ENCODE measurements at places on chromosomes 5 and 9.

- DNase-seq = peak; percentile 96
Measured at GRCh38 chr5:169121630-169122420, 179.1 kb downstream of the SLIT3 start.

DNA sequence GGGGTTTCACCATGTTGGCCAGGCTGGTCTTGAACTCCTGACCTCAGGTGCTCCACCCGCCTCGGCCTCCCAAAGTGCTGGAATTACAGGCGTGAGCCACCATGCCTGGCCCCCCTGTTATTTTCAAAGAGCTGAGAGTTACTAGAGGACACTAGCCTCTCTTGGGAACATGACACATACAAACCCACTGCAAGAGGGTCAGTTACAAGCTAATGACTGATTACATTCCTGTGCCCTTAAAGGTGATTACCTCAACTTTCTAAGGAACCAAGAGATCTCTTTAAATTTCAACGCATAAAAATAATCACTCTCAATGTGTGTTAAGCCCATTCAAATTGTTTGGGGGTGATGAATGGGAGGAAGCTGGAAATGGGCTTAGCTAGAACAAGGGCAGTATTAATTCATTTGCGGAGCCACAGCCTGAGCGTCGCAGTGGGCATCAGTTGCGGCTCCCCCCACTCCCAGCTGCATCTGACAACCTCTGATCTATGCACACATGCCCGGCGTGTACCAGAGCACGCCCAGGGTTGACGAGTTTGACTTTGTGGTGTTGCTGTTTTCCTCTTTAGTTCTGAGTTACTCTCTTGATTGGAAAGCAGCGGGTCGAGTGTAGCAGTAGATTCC lies 146.9 kb downstream of the GOLPH3 start:
- DNase-seq = peak; percentile 29

DNA sequence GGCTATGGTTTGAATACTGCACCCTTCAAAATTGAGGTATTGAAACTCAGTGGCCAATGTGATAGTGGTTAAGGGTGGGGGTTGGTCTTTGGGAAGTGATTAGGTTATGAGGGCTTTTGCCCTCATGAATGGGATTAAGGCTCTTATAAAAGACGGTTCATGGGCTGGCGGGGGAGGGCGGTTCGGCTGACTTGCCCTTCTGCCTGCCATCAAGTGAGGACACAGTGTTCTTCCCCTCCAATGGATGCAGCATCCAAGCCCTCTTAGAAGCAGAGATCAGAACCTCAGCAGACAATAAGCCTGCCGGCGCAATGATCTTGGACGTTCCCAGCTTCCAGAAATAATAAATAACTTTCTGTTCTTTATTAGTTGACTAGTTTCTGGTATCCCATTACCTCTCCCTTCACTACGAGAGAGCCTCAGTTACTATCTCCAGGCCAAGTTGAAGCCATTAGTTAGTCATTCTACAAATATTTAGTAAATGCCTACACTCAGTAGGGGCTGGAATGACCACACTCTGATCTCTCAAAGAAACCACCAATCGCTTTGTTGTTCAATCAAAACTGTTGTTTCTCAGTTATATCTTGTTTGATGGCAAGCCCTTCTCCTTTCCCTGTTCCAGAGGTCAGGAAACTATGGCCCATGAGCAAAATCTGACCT lies 219.3 kb downstream of the TSSK1B start:
- DNase-seq = peak; percentile 14

- no peak for DNase-seq
Measured at GRCh38 chr9:133647148-133647547, 11.0 kb downstream of the DBH start.

DNA sequence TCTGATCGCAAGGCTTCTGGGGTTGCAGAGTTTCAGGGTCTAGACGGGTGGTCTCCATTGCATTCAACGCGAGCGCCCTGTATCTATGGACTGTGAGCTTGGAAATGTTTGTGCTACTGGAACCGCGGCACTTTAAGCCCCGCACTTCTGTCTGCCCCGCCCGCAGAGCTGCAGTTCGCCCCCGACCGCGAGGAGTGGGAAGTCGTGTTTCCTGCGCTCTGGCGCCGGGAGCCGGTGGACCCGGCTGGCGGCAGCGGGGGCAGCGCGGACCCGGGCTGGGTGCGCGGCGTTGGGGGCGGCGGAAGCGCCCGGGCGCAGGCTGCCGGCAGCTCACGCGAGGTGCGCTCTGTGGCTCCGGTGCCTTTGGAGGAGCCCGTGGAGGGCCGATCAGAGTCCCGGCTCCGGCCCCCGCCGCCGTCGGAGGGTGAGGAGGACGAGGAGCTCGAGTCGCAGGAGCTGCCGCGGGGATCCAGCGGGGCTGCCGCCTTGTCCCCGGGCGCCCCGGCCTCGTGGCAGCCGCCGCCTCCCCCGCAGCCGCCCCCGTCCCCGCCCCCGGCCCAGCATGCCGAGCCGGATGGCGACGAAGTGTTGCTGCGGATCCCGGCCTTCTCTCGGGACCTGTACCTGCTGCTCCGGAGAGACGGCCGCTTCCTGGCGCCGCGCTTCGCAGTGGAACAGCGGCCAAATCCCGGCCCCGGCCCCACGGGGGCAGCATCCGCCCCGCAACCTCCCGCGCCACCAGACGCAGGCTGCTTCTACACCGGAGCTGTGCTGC lies 1.0 kb downstream of the ADAMTS19 start:
- no peak for DNase-seq

GRCh38 chr5:88827997-88828396 lies 55.0 kb downstream of the MEF2C start:
- no peak for DNase-seq

- DNase-seq = peak; percentile 79
Measured at GRCh38 chr9:18857769-18858168, 175.2 kb downstream of the SAXO1 start.

- DNase-seq = no peak
Measured at GRCh38 chr9:93652604-93653592, 76.5 kb downstream of the PHF2 start.

DNA sequence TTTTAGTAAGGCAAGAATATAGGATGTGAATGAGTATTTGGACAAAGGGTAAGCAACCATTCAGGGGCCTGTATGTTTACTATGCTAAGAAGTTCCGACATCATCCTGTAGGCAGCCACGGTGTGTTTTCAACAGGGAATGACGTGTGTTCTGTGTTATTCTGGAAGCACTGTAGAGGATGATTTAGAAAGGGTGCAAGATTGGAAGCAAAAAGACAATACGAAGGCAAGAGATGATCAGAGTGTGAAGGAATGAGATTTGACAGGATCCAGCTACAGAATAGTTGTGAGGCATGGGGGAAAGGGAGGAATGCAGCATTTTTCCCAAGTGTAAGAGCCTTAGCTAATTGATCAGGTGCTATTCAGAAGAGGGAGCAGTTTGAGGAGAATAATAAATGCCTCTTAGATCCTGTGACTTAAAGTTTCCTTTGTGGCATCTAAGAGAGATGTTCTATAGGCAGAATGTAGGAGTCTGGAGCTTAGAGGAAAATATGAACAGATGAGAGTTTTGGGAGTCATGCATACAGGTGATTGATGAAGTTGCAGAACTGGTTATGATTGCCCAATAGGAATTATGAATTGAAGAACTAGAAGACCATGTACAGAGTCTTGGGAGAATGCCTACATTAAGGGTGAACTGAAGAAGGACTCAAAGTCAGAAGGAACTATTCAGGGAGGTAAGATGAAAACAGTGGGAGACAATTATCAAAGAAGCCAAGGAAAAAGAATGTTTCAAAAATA lies 2.5 kb downstream of the SMC5 start:
- DNase-seq = no peak

All from AG10803 (cell line).